Right lung (tissue), 10 donors: ENCODE measurements at places on chromosomes 2 and 18. TPM values are rescaled to one million over a fixed set of nuclear protein-coding genes. Genes with fewer than 3 reads are reported as not detected.

Gene CELF4
- 8.7 TPM for polyA plus RNA-seq

DNA sequence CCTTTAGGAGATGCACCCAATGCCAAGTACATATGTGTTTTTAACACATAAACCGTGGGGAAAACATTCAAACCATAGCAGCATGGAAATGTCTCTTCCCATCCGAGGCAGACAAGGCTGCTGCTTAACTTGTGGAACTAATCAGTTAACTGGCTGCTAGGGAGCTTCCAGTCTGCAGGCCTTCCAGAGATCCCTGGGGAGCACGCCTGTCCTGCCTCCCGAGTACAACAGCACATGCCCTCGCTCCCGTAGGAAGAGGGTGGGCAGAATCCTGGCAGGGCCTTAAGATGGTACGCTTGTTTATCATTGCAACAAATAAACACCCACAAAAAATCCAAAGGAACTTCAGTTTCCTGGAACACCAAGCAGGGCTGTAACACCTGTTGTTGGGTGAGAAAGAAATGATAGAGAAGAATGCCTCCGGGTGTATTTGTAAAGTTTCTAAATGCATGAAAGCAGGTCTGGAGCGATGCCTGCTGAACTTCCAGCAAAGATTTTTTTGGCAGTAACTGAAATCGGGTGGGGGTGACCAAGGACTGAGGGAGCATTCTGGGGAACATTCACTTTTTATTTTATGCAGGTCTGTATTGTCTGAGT, 56.2 kb downstream of the EDAR start:
- no peak for DNase-seq

DNA sequence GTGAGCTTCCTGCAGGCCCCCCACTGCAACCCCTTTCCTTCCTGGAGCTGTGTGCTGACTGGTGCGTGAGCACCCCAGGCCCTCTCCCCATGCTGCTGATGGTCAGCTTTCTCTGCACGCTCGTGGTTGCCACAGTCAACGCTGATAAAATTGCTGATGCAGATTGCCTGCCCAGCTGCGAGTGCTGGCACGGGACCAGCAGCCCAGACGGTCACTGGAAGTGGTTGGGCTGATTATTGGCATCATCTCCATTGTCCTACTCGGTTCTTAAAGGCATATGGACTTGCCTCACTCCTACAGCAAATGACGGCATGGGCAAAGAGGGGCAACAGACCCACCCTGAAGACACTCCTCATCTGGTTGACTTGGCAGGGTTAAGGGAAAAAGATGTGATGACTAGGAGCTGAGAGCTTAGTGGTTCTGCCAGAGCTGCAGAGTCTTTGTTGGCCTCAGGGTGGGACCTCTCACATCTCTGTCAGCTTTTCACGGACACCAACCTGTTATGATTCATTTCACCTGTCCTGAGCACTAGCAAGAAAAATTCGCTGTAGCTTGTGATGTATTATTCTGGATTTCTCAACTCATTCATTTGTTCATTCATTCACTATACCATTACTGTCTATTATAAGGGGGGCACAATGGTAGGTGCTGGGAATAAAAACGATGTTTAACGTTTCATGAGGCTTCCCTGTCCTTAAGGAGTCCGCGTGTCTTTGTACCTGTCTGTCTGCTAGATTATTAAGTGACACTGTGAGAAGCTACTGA, 38.4 kb downstream of the PAX8 start:
- DNase-seq, result peak; percentile 90

DNA sequence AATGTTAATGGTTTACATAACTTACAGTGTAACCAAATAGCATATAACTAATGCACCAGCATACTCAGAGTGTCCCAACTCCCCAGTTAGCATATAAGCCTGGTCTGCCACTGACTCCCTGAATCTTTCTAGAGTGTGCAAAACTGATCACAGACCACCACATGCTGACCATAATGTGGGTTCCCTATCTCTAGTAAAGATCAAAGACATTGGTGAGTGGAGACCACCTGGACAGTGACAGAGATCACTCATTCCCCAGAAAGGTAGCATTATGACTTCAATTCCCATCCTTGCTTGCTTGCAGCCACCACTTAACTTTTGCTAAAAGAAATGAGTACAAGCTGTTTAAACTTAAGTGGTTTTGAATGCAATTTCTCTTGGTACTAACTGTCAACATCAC, 39.0 kb downstream of the KANSL1L start:
- no peak for DNase-seq

Gene TP53I3
- polyA plus RNA-seq, result 65.0 TPM

Gene MC4R
- polyA plus RNA-seq, result 0.45 TPM

- no peak for DNase-seq
These were observed 484.2 kb upstream of the NRP2 start for GRCh38 chr2:205198140-205198525.

DNA sequence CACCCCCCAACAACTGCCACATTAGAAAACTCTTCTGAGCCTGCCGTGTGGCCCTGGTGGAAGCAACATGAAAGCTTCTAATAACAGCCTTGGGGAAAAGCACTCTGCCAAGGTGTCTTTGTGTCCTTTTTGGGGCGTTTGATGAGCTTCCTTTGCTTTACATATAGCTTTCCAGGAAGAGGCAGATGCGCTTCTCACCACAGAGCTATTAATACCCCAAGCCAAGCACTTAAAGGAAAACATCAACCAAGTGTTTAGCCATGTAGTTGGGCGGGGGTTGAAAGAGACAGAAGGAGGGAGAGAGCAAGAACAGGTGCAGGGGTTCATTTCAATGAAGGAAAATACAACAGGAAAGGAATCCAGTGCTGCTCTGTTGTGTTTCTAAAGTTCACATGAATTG, 176.1 kb downstream of the VAPA start:
- DNase-seq, result no peak
